ENCODE measurements at places on chromosomes 2 and 18.

GRCh38 chr18:48806551-48807261 is 144.1 kb downstream of the SMAD7 start:
- DNase-seq, result no peak

DNA sequence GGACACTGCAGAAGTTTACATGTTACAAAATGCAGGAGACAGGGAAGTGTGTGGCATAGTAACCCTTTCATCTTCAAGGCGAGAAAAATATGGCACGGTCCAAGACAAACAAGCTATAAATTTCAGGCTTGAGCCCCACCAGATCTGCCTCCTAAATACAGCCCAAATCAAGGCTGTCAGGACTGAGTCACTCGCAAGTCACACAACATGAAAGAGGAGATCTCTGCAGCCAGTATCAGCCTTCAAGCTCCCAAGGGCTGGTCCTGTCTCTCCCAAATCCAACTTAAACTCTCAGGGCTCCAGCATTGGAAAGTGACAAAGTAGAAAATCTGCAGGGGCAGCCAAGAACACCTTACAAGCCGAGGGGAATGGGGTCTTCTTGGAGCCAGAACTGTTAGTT is 106.3 kb upstream of the GATA6 start:
- no peak for DNase-seq

DNA sequence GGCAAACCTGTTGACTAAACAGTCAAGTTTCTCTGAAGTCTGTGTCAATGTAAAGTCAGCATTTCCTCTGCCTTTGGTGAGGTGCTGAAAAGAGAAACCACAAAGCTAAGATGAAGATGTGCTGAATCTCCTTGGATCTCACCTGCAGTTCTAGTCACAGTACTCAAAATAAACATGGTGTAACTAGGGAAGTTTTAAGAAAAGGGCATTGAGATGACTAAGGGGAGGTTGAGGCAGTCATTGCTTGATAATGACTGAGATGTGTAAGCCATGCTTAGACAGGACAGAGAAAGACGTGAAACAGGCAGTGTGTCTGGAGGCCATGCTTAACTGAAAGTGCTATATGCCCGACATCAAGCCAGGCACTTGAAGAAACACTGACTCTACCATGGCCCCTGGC is 1010.0 kb upstream of the CELF4 start:
- DNase-seq, result no peak

- DNase-seq, result no peak
Measured at GRCh38 chr2:144180131-144180530, 339.8 kb downstream of the ZEB2 start.

GRCh38 chr2:99971326-99971900 is 171.0 kb downstream of the AFF3 start:
- no peak for DNase-seq

DNA sequence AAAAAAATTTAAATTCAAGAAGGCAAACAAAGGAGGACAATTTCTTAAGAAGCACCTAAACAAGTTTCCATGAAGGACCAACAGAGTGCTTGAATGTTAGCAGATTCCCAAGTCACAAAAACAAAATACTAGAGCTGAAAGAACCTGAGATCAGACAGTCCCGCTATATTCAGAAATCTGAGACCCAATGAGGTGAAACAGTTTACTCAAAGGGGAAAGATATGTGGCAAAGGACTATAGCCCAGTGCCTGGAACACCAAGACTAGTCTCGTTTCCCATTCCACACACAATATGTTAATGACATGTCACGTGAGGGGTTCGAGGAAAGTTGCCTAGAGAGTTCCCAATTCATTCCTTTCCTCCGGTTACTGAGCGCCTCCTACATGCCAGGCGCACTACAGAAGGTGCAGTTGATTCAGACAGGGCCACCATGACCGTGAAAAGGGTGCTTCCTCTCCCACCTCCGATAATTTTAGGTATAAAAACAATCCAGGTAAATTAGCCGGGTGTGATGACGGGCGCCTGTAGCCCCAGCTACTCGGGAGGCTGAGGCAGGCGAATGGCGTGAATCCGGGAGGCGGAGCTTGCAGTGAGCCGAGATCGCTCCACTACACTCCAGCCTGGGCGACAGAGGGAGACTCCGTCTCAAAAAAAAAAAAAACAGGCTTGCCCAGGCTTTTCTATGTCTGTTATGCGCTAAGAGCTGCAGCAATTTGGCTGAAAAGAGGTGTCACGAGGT is 617 bp downstream of the SRBD1 start:
- peak; percentile 44 for DNase-seq

GRCh38 chr2:105082107-105082506 is 44.2 kb downstream of the MRPS9 start:
- no peak for DNase-seq

GRCh38 chr18:24248359-24248758 is 109.5 kb downstream of the CABYR start:
- DNase-seq, result no peak

- DNase-seq, result no peak
Measured at GRCh38 chr18:73908323-73908722, 239.3 kb downstream of the FBXO15 start.

DNA sequence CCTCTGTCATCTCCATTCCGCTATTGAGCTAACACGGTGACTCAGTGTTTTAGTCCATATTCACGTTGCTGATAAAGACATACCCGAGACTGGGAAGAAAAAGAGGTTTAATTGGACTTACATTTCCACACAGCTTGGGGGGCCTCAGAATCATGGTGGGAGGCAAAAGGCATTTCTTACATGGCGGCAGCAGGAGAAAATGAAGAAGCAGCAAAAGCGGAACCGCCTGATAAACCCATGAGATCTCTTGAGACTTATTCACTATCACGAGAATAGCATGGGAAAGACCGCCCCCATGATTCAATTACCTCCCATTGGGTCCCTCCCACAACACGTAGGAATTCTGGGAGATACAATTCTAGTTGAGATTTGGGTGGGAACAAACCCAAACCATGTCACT is 22.6 kb upstream of the CXXC1 start:
- DNase-seq, result no peak

GRCh38 chr2:149738767-149739166 is 151.2 kb upstream of the MMADHC start:
- DNase-seq, result no peak

DNA sequence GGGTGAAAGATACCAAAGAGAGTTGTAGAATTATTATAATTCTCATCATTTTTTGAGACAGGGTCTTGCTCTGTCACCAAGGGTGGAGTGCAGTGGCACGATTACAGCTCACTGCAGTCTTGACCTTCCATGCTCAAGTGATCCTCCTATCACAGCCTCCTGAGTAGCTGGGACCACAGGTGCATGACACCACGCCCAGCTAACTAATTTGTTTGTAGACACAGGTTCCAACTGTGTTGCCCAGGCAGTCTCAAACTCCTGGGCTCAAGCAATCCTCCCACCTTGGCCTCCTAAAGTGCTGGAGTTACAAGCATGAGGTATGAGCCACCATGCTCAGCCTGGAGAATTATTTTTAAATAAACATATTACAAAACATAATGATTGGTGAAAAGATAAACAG is 92.8 kb upstream of the MSH6 start:
- no peak for DNase-seq

GRCh38 chr2:36459725-36460137 is 104.2 kb downstream of the CRIM1 start:
- DNase-seq, result peak; percentile 1

DNA sequence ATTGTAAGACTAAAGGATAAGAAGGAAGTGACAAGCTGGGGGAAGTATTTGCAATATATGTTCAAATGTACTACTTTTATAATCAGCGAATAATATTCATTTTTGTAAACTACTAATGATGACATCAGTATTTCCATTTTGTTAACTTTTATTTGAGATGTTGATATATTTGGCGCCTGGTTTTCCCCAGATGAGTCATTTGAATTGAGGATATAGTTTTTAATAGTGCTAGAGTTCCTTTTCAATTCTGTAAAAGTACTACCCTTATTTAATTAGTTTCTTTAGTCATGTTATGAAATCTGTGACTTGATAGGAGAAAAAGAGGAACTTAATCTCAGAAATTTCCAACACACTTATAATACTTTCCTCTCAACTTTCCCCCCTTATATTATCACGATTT is 495.3 kb downstream of the IRS1 start:
- DNase-seq, result no peak

DNA sequence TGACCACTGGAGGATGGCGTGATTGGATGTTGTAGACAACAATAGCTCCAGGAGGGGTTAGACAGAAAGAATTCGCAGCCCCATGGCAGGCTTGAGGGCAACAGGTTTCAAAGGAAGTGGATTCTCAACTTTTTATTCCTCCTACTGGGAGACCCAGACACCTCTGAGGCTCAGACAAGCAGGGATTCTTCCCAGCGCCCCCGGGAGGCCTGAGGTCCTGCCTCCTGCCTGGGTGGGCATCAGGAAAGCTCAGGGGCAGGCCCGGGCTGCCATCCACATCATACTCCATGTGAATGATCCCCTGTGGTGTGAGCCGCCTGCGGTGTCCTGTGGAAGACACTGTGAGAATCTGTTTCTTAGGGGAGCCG is 203.5 kb downstream of the CYP26B1 start:
- no peak for DNase-seq

GRCh38 chr2:65918760-65919187 is 486.4 kb upstream of the SPRED2 start:
- DNase-seq, result no peak

All from occipital lobe (tissue), 3 donors.